Activated CD8-positive, alpha-beta memory T cell treated with anti-CD3 and anti-CD28 coated beads, Interleukin-2, amount 10 ng/mL, durations not matched to agents 7 days and 5 days (primary cell): ENCODE measurements at places on chromosomes 1 and 21. TPM values are rescaled to one million over a fixed set of nuclear protein-coding genes. Genes with fewer than 3 reads are reported as not detected.

DNA sequence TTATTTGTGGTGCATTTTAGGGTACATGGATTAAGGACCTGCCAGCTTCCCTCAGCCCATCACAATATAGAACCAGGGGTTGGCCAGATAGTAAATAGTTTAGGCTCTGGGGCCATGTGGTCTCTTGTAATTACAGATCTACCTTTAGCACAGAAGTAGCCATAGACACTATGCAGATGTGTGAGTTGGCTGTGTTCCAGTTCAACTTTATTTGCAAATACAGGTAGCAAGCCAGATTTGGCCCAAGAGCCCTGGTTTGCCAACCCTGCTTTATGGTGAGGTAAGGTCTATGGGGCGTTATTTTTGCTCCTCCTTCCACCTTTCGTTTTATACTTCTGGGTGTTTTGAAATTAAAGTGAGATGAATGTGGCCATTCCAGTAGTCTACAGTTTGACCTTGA lies 48.7 kb downstream of the MRPS6 start:
- H3K36me3 ChIP-seq: peaks cover 62% of the 10 kb centered on the region
- H3K27ac ChIP-seq: no peak overlapping the region
- no peak for DNase-seq
- no peak overlapping the region for H3K4me3 ChIP-seq
- peaks cover 4% of the 10 kb centered on the region for H3K4me1 ChIP-seq

GRCh38 chr1:31902510-31902860 lies 35.7 kb downstream of the PTP4A2 start:
- H3K4me3 ChIP-seq: no peak overlapping the region
- H3K27ac ChIP-seq: peak overlapping the region; percentile 39
- DNase-seq: no peak
- H3K27me3 ChIP-seq: no peaks in the 10 kb centered on the region
- peaks cover 32% of the 10 kb centered on the region for H3K36me3 ChIP-seq

DNA sequence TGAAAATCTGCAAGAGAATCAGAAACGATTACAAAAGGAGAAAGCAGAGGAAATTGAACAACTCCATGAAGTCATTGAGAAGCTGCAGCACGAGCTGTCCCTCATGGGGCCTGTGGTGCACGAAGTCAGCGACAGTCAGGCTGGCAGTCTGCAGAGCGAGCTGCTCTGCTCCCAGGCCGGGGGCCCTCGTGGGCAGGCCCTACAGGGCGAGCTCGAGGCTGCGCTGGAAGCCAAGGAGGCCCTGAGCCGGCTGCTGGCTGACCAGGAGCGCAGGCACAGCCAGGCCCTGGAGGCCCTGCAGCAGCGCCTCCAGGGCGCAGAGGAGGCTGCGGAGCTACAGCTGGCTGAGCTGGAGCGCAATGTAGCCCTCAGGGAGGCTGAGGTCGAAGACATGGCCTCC lies 47.5 kb upstream of the DIP2A start:
- H3K4me1 ChIP-seq: peaks cover 8% of the 10 kb centered on the region
- no peaks in the 10 kb centered on the region for H3K27me3 ChIP-seq
- no peak for DNase-seq
- H3K36me3 ChIP-seq: peaks cover 14% of the 10 kb centered on the region

The TAS1R1 gene
- total RNA-seq: not detected

The KCNJ9 gene
- not detected for total RNA-seq

The SHISAL2A gene
- 11.0 TPM for total RNA-seq

DNA sequence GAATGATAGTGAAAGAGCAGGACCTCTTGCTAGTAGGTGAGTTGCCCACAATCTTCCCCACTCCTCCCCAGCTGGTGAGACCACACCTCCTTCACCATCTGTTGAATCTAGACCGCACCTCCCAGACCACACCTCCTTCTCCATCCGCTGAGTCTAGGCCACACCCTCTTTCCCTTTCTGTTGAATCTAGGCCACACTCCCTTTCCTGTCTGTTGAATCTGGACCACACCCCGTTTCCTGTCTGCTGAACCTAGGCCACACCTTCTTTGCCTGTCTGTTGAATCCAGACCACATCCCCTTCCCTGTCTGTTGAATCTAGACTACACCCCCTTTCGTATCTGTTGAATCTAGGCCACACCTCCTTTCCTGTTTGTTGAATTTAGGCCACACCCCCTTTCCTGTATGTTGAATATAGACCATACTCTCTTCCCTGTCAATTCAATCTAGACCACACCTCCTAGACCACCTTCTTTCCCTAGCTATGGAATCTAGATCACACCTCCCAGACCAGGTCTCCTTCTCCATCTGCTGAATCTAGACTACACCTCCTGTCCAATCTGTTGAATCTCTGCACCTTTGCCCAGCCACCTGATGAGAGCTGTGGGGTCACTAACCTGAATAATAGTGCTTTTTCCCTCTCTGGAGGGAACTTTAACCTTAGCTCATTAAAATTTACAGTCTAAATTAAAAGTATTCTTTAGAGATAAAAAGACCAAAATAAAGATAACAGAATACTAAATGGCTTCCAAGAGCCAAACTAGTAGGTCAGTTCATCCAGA lies 116.3 kb downstream of the DAB1 start:
- peaks cover 9% of the 10 kb centered on the region for H3K4me1 ChIP-seq
- H3K36me3 ChIP-seq: peaks cover 5% of the 10 kb centered on the region
- H3K4me3 ChIP-seq: peak overlapping the region; percentile 32

- peaks cover 87% of the 10 kb centered on the region for H3K4me1 ChIP-seq
- H3K4me3 ChIP-seq: peak overlapping the region; percentile 56
- H3K36me3 ChIP-seq: peaks cover 9% of the 10 kb centered on the region
- H3K27ac ChIP-seq: peak overlapping the region; percentile 96
Measured at GRCh38 chr1:111602974-111603373, 16.6 kb upstream of the RAP1A start.

DNA sequence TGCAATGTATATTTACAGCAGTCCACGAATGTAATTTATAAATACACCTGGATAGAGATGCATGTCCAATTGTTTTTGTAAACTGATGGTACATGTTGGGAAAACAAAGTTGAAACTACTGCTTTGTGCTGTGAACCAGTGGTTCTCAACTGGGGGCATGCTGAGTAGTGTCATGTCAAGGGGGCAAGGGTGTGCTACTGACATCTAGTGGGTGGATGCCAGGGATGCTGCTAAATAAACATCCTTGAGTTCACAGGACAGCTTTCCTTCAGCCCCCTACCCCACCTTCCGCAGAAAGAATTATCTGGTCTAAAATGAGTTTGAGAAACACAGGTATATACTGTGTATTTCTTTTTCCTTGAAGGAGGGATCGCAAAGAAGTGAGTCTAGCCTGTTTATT lies 95.9 kb downstream of the RASAL2 start:
- no peak overlapping the region for H3K27ac ChIP-seq
- no peaks in the 10 kb centered on the region for H3K4me1 ChIP-seq

DNA sequence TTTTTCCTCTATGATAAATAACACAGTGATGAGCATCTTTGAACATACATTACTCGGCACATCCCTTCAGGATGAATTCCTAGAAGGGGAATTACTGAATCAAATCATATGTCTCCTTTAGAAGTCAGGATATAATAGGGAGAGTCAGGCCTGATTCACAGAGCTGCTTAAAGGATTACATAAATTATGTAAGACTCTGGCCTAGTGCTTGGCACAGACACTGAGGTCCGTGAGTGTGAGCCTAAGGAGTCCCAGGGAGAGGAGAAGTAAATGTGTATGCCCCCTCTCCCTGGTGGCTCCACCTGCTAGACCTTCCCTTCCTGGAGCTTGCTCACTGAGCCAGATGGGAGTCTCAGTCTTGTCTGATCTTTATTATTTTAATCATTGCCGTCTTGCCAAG lies 8.6 kb upstream of the FOXE3 start:
- H3K36me3 ChIP-seq: no peaks in the 10 kb centered on the region
- peaks cover 21% of the 10 kb centered on the region for H3K27me3 ChIP-seq

The CD1D gene
- total RNA-seq: not detected

- peaks cover 4% of the 10 kb centered on the region for H3K36me3 ChIP-seq
- no peak for DNase-seq
- H3K27me3 ChIP-seq: peaks cover 32% of the 10 kb centered on the region
- H3K4me3 ChIP-seq: no peak overlapping the region
- H3K4me1 ChIP-seq: peaks cover 6% of the 10 kb centered on the region
Measured at GRCh38 chr1:2791027-2791760, 10.3 kb downstream of the TTC34 start.

GRCh38 chr1:28807046-28807445 lies 4.9 kb upstream of the OPRD1 start:
- DNase-seq: no peak
- H3K4me1 ChIP-seq: peaks cover 2% of the 10 kb centered on the region
- H3K4me3 ChIP-seq: no peak overlapping the region
- no peaks in the 10 kb centered on the region for H3K36me3 ChIP-seq
- H3K27me3 ChIP-seq: peaks cover 35% of the 10 kb centered on the region

- DNase-seq: no peak
- no peak overlapping the region for H3K4me3 ChIP-seq
- H3K27ac ChIP-seq: no peak overlapping the region
- H3K4me1 ChIP-seq: peaks cover 34% of the 10 kb centered on the region
- peaks cover 4% of the 10 kb centered on the region for H3K27me3 ChIP-seq
- peaks cover 5% of the 10 kb centered on the region for H3K36me3 ChIP-seq
Measured at GRCh38 chr1:235101558-235102258, 26.9 kb downstream of the TOMM20 start.

The NPHS2 gene
- not detected for total RNA-seq

The TMEM269 gene
- total RNA-seq: 0.12 TPM

DNA sequence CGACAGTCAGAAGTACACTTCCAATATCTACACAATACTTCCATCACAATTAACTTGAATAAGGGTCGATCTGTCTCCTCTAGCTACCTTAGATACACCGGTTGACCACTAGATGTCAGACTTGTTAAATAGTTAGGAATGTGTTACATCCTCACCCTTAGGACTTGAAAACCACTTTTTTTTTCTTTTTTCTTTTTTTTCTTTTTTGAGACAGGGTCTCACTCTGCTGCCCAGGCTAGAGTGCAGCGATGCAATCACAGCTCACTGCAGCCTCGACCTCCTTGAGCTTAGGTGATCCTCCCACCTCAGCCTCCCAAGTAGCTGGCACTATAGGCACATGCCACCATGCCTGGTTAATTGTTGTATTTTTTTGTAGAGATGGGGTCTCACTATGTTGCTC lies 120.4 kb upstream of the GREM2 start:
- H3K36me3 ChIP-seq: no peaks in the 10 kb centered on the region
- no peak for DNase-seq
- no peaks in the 10 kb centered on the region for H3K27me3 ChIP-seq
- no peak overlapping the region for H3K27ac ChIP-seq
- H3K4me1 ChIP-seq: no peaks in the 10 kb centered on the region

DNA sequence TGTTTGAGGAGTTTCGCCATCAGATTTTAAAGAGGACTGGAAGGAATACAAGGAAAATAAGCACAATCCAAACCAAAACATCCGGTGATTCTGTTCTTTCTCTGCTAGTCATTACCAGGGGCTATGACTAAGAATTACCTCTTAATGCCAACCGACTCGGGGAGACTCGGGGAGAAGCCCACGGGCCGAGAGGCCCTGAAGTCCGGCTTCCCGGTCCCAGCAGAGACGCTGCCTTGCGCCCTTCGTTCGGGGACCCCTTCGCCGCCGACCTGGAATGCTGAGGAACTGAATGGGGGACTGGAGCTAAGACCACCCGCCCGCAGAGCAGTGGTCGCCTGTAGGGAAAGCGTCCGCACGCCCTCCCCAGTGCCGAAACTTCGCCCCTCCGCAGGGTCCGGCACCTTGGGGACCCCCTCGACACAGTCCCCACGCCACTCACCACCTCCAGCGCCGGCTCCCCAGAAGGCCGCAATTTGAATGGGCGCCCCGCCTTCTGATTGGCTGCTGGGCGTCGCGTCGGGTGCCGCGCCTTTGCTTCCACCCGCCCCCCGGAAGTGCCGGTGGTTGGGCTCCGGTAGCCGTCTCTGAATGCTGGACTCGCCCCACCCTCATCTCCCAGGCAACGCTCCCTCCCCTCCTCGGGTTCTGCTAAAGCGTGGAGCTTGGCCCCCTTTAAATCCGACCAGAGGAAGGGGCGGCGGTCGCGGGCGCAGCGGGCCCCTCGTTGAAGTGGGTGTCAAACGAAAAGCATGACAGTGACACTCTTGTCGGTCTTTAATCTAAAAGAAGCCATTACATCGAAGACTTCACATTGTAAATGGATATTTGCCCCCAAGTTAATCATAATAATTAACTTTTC lies at the start of gene KIF14:
Gene KIF14 (minus strand): TSS at position 479 of the 859 bp plus-strand sequence. CDS start 2,028 bp downstream, outside the sequence.
- peak within 1 kb of the TSS; percentile 87 for H3K4me3 ChIP-seq
- peaks cover 35% of the 10 kb centered on the region for H3K36me3 ChIP-seq
- DNase-seq: peak; percentile 98

GRCh38 chr1:53498555-53499131 lies 39.4 kb downstream of the DMRTB1 start:
- no peak overlapping the region for H3K27ac ChIP-seq
- H3K27me3 ChIP-seq: peaks cover 11% of the 10 kb centered on the region
- DNase-seq: no peak
- no peaks in the 10 kb centered on the region for H3K36me3 ChIP-seq
- peaks cover 7% of the 10 kb centered on the region for H3K4me1 ChIP-seq
- no peak overlapping the region for H3K4me3 ChIP-seq

The CRYBG2 gene
- 5.7 TPM for total RNA-seq

The PLA2G2D gene
- total RNA-seq: not detected

The SPATA17 gene
- total RNA-seq: not detected

GRCh38 chr1:233639611-233640010 lies 25.7 kb downstream of the KCNK1 start:
- no peaks in the 10 kb centered on the region for H3K4me1 ChIP-seq
- H3K27me3 ChIP-seq: peaks cover 6% of the 10 kb centered on the region
- H3K36me3 ChIP-seq: no peaks in the 10 kb centered on the region
- no peak for DNase-seq

DNA sequence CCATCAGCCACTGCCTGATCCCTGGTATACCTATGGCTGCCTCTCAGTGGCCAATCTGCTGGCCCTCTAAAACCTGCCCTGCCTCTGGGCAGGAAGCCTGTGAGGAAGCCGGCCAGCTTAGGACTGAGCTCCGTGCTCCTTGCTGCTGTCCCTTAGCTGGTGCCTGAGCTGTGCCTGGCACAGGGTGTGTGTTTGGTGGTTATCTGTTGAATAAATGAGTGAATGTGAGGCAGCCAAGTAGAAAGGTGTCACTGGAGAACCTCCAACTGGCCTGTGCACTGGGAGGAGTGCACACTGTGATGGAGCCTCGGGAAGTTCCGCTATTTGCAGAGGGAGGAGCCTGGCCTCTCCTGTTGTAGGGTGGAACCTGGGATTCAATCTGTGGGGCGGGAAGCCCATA lies 63.4 kb upstream of the STUM start:
- H3K36me3 ChIP-seq: no peaks in the 10 kb centered on the region
- H3K27ac ChIP-seq: no peak overlapping the region
- H3K27me3 ChIP-seq: peaks cover 59% of the 10 kb centered on the region
- peaks cover 6% of the 10 kb centered on the region for H3K4me1 ChIP-seq
- no peak overlapping the region for H3K4me3 ChIP-seq

- DNase-seq: no peak
- no peak overlapping the region for H3K27ac ChIP-seq
- no peaks in the 10 kb centered on the region for H3K4me1 ChIP-seq
- H3K36me3 ChIP-seq: no peaks in the 10 kb centered on the region
Measured at GRCh38 chr1:98949166-98949565, 55.5 kb downstream of the PLPPR5 start.

GRCh38 chr1:87600055-87600850 lies 271.6 kb downstream of the LMO4 start:
- H3K27me3 ChIP-seq: peaks cover 10% of the 10 kb centered on the region
- H3K4me3 ChIP-seq: no peak overlapping the region
- no peaks in the 10 kb centered on the region for H3K4me1 ChIP-seq
- no peaks in the 10 kb centered on the region for H3K36me3 ChIP-seq
- no peak overlapping the region for H3K27ac ChIP-seq
- no peak for DNase-seq

GRCh38 chr1:9058465-9058864 lies 11.0 kb downstream of the SLC2A5 start:
- H3K27me3 ChIP-seq: peaks cover 7% of the 10 kb centered on the region
- peaks cover 2% of the 10 kb centered on the region for H3K36me3 ChIP-seq
- H3K27ac ChIP-seq: no peak overlapping the region
- H3K4me3 ChIP-seq: no peak overlapping the region
- DNase-seq: no peak
